ENCODE measurements at places on chromosomes 4 and X.

- no peak for DNase-seq
Observed at GRCh38 chr4:86034616-86035015, 325.2 kb downstream of the MAPK10 start.

GRCh38 chr4:174583056-174583455, 60.8 kb upstream of the HPGD start:
- no peak for DNase-seq

GRCh38 chr4:175953960-175954521, 111.6 kb upstream of the WDR17 start:
- DNase-seq: no peak

DNA sequence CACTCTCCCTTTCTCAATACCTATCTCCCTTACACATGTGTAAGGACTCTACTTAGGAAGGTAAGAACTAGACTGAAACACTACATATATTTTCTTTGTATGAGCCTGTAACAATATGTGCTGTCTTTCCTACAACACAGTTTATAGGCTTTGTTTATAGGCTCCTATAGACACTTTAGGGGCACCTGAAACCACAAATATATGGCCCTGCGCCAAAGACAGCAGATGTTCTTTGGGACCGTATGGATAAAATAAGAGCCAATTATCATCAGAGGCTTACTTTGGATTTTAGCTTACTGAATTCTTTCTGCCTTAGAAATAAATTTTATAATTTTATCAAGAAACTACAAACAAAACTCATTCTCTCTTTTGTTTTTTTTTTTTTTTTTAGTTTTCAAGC, 16.6 kb upstream of the CXCL3 start:
- no peak for DNase-seq

GRCh38 chrX:66098162-66098561, 58.3 kb upstream of the VSIG4 start:
- DNase-seq: no peak

DNA sequence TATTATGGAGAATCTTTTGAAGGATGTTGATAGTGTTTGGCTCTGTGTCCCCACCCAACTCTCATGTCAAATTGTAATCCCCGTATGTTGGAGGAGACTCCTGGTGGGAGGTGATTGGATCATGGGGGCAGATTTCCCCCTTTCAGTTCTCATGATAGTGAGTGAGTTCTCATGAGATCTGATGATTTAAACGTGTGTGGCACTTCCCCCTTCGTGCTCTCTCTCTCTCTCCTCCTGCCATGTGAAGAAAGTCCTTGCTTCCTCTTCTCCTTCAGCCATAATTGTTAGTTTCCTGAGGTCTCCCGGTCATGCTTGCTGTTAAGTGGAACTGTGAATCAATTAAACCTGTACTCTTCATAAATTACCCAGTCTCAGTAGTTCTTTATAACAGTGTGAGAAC, 166.1 kb upstream of the NUDT6 start:
- no peak for DNase-seq

DNA sequence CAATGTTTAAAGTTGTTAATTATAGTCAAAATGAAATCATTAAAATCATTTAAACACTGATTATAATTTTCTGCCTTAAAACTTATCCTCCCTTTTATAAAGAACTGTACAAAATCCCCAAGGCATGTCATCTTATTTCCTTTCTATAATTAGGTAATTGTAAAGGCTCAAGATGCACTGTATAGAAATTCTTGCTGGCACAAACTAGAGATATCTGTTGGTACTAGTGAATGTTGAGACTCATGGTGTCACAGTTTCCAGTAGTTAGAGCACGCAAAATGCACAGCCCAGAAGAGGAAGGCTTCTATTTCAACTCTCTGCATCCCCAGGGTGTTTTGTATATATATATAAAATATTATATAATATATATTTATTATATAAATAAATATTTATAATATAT, 22.7 kb upstream of the PLA2G12A start:
- no peak for DNase-seq

- DNase-seq: no peak
Observed at GRCh38 chrX:104335756-104336155, 81.0 kb upstream of the ESX1 start.
